ENCODE measurements at places on chromosomes 6 and 20.

- no peak for DNase-seq
Measured at GRCh38 chr6:138157986-138158638, 3.6 kb upstream of the ARFGEF3 start.

GRCh38 chr6:41975276-41975675 is 33.7 kb upstream of the CCND3 start:
- no peak for DNase-seq

DNA sequence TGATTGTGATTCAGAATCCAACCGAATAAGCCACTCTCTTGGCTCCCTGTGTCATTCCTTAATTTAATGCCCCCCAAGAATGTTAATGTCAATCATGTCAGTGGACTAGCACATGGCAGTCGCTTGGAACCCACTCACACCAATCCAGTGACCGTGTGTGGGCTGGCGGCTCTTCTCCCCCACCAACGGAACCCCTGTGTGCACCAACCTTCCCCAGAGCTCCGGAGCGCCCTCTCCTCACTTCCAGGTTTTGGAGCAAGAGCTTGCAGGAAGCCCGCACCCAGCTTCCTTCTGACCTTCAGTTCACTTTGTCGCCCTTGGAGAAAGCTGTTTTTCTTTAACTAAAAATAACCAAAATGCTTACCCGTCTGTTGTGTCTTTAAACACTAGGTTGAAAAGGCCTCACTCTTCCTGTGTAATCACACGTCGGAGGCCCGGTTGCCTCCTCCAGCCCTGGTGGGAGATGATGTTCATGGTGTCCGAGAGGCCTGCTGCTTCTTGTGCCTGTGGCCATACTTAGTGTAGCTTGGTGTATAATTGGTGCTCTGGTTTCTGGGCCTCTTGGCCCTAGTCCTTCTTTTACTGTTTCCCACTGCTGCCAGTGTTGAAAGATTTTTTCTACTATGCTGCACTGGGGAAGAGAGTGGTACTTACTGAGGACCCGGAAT is 17.8 kb upstream of the MAP1LC3A start:
- DNase-seq, result no peak

DNA sequence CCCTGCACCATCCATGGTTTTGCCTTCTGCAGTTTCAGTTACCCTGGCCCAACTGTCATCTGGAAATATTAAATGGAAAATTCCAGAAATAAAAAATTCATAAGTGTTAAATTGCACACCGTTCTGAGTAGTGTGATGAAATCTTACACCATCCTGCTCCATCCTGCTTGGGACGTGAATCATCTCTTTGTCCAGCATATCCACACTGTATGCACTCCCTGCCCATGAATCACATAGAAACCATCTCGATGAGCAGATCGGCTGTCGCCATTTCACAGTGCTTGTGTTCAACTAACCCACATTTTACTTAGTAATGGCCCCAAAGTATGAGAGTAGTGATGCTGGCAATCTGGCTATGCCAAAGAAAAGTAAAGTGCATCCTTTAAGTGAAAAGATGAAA is 105.9 kb upstream of the ID4 start:
- DNase-seq, result peak; percentile 90
